Dorsolateral prefrontal cortex (tissue), 122 donors: ENCODE measurements at places on chromosomes 13 and 19.
A peak's percentile ranks its signal among the peaks of the same experiment; 100 is the strongest.

- DNase-seq = no peak
Observed at GRCh38 chr13:35789335-35790165, 313.1 kb upstream of the MAB21L1 start.

DNA sequence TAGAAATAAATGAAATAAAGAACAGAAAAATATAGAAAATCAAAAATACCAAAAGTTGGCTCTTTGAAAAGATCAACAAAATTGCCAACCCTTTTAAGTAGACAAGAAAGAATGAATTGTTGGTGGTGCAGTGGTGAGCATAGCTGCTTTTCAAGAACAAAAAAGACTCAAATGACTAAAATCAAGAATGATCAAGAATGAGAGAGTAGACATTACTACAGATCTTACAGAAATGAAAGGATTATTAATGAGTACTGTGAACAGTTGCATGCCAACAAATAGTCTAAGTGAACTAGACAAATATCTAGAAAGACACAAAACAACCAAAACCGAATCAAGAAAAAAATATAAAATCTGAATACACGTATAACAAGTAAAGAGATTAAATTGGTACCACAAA, 53.9 kb downstream of the FNDC3A start:
- DNase-seq = no peak

DNA sequence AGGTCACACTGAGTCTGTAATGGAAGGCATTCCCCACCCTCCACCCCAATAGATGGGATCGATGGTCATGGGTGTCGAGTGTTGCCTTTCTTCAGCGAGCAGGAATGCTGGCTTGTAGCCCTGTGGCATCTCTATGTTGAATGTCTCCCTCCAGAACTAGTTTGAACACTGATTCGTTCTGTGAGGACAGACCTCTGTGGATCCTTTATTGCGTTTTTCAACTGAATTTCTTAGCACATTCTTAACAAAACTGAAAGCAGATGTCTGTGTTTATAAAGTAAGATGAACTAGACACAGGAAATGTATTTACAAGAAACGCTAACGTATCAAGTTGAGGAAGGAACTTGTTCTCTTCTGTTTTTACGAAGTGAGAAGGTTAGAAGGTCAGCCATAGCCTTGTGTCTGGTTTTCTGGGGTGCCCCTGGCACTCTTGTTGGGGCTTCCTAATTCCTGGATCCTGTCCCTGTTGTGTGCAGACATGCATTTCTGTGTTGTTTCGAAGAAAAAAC, 36.8 kb upstream of the TM9SF2 start:
- no peak for DNase-seq

DNA sequence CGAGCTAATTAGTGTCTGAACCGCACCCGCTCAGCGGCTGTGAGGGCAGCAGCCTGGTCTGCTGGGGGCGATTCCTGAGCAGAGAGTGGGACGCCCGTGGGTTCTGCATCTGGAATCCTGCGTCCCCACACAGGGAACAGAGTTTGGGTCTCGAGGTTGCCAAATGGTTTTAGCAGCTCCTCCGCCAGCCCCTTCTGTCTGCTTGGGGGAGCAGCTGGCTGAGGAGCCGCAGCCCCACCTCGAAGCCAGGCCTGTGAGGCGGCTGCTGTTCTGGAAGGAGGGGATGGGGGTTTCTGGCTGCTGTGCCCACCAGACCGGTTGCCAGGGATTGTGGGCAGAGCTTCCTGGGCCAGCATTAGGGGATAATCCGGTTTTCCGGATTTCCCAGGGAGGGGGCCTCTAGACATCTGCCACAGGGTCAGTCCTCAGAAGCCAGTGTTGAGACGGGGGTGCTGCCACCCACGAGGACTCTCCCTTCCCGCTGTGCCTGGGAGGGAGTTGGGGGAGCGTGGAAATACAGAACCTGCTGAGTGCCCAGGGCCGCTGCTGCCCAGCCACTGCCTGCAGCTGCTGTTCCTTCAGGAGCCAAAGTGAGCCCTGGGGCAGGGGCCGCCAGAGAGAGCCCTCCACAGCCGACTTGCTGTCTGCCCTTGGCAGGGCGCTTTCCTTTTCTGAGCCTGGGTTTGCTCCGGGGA, 2.0 kb downstream of the CDC34 start:
- no peak for DNase-seq

DNA sequence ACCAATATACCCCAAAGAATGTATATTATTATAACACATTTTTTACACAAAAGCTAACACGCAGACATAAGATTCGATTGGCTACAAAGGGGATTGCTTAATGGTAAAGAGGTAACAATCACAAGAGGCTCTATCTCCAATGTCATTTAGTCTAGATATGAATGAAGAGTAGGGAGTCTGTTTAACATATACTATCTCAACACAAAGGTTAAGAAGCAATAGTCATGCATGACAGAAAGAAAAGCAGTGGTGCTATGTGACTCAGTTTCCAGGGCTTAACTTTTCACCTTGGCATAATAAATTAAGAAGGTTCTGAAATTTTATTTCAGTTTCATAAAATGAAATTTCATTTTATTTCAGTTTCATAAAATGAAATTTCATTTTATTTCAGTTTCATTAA, 33.3 kb downstream of the UFM1 start:
- no peak for DNase-seq

GRCh38 chr13:109243311-109243951, 543.0 kb downstream of the IRS2 start:
- DNase-seq = no peak

DNA sequence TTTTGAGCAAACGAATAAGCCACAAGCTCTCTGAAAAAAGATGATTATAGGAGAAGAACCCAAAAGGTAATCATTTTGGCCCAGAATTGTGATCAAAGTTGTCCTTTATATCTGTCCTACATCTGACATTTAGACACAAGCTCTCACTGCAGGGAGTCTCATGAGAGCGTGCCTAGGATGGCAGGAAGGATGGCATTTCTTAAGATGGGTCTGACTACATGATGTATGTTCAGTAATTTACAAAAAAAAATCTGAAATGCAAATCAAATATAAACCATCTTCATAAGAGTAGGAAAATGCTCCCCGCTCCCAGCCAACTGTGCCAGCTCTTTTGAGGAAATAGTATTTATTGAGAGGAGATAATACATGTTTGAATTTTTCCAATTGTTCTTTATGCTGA, 81.0 kb upstream of the MBNL2 start:
- no peak for DNase-seq

- peak; percentile 94 for DNase-seq
Observed at GRCh38 chr19:6501740-6502648, at the start of gene TUBB4A. Gene TUBB4A (minus strand): TSS chr19:6502309. CDS start chr19:6502212, 97 bp downstream.

- DNase-seq = no peak
Observed at GRCh38 chr19:28487999-28488398, 725.0 kb downstream of the UQCRFS1 start.

DNA sequence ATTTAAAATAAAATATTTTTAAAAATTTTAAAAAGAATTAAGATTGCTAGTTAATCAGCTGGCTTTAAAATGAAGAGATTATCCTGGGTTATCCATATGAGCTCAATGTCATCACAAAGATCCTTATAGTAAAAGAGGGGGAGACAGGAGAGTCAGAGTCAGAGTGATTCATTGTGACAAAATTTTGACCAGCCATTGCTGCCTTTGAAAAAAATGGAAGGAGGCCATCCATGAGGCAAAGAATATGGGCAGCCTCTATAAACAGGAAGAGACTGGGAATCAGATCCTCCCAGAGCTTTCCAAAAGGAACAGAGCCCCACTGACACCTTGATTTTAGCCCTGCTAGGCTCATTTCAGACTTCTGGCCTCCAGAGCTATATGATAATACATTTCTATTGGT, 9.3 kb upstream of the RUBCNL start:
- DNase-seq = no peak

DNA sequence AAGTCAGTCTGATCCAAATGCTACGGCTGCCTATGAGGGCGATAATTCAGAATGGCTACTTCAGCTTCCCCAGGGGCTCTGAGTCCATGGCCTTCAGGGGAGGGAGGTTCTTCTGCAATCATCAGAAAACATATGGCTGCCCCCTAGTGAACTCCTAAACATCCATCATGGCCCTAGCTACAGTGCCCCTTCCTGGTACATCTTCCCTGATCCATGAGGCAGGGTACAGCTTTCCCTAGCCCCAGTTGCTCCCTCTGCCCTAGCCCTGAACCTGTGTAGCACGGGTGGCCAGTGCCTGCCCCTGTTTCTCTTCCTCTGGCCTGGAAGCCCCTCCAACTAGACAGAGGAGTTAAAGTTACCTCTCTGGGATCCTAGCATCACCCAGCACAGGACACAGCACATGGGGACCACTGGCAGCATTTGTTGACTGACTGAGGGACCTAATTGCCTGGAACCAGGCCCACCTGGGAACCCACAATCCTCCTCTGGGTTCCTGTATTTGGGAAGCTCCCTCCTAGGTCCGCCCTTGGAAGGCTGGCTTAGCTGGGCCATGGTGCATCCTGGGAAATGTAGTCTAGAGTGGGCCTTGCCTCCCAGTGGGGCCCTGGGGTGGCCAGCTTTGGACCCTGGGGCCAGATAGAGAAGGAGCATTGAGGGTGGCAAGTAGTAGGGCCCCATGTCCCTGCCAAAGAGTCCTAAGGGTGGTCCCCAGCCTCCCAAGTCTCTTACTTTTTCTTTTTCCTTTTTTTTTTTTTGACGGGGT, 17.7 kb upstream of the SEMA6B start:
- DNase-seq = no peak

DNA sequence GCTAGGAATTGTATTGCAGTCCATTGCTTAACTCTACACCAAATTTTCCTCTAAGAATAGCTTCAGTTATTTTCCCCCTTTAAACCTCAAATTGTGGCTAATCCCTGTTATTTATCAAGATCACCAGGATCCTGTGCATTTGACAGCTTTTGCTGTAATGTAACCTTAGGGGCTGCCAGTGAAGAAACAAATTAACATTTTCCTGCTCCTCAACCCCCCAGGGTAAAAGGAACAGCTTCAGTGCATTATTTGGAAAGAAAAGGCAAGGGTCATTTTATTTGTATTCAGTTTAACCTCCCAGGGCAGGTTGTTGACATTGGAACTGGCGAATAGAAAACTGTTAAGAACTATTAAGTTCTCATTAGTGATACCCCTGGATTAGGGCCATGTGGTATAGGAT, 57.0 kb downstream of the PCDH20 start:
- DNase-seq = no peak

DNA sequence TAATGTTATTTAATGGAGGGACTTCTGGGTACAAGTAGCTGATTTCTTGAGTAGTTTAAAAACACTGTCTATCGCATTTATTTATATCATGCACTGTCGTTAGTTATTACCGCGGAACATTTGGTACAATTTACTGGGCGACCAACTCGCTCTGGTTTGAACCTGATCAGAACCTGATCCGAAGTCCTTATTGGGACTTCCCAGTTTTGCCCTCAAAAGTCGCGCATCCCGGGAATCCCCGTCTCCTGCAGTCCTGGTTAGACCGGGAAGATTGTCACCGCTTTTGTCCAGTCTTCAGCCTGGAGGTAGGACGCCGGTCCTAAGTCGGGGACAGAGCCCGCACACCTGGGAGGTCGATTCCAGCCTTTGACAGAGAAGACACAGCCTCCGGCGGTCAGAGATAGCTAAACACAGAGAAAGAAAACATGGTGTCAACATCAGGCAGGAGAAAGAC, 694 bp downstream of the CLN5 start:
- DNase-seq = no peak

DNA sequence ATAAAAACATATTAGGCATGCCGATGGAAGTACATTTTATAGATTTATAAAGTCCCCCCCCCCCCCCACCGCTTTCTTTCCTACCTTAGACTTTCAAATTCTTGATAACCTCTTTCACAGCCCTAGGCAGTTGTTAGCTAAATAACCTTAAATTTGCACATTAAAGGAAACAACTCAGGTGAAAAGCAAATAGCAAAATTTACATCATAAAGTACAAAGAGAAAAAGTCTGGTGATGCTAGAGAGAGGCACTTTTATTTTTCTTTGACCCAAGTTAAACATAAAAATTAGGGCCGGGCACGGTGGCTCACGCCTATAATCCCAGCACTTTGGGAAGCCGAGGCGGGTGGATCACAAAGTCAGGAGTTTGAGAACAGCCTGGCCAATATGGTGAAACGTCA, 15.0 kb upstream of the UBAC2 start:
- no peak for DNase-seq

GRCh38 chr19:55340784-55341147, 1.1 kb downstream of the KMT5C start:
- no peak for DNase-seq

- DNase-seq = no peak
Observed at GRCh38 chr13:113288880-113289279, 8.2 kb upstream of the LAMP1 start.

- no peak for DNase-seq
Observed at GRCh38 chr19:7109678-7110289, 40.3 kb downstream of the ZNF557 start.

GRCh38 chr13:94656176-94656575, 54.5 kb downstream of the GPR180 start:
- DNase-seq = no peak

GRCh38 chr19:18002347-18002850, 5.6 kb upstream of the ARRDC2 start:
- no peak for DNase-seq

DNA sequence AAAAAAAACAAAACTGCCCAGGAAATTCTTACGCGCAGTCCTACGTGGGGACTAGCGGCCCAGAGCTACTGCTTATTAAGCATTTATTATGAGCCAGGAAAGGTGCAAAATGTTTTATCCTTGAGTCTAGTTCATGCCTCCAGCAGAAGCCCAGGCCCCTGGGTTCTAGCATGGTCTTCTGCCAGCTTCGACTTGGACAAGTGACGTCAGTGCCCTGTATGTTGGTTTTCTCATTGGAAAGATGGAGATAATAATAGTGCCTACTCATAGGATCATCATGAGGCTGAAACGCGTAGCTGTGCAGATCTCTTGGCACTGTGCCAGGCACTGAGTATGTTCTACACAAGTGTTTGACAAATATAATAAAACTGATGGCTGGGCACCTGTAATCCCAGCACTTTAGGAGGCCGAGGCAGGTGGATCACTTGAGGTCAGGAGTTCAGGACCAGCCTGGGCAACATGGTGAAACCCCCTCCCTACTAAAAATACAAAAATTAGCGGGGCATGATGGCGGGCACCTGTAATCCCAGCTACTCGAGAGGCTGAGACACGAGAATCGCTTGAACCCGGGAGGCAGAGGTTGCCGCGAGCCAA, 12.4 kb upstream of the SULT2B1 start:
- peak; percentile 42 for DNase-seq

DNA sequence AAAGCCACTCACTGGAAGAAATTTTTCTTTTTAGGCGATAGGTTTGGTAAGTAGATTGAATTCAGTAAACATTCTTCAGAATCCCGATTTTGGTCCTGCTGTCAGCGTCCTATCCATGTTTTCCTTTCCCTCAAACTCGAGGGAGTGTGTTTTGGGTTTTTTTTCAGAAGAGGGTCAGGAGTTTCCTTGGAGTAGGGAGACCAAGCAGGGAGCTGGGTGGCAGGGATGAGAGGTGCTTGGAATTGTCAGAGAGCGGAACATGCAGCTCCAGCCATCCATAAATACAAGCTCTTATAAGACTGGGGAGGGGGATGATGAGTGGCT, 1.6 kb upstream of the PCDH8 start:
- no peak for DNase-seq

GRCh38 chr19:55258476-55258827, 365 bp downstream of the PPP6R1 start:
- no peak for DNase-seq
